ENCODE measurements at places on chromosomes 7 and 10.
A peak's percentile ranks its signal among the peaks of the same experiment; 100 is the strongest.

GRCh38 chr10:33800545-33800944 lies 466.1 kb upstream of the NRP1 start:
- no peak overlapping the region for H3K4me3 ChIP-seq
- H3K36me3 ChIP-seq = no peaks in the 10 kb centered on the region
- H3K27ac ChIP-seq = no peak overlapping the region
- peaks cover 3% of the 10 kb centered on the region for H3K27me3 ChIP-seq
- DNase-seq = no peak

DNA sequence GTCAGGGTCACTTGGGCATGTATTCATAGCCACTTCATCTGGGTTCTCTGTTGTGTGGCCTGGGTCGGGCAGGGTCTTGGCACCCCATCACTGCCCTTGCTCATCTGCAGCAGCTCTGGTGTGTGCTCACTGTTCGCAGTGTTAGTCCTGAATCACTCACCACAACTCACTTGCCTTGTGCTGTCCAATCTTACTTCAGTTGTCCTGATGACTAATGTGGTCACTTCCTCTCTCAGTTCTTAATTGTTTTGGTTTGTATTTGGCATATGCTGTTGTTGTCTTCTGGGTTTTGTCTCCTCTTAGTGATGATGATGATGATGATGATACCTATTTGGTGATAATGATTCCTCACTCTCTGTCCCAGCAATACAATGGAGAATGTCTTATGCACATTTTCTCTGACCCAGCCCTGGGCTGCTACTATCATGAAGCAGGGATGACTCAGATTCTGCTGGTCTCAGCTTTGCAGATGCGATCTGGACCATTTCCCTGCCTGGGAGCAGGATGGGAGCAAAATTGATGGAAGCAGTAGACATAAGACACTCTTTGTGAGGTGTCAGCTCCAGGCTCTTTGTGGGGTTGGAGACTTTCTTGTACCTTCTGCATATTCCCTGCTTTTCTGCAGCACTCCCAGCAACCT lies 17.0 kb downstream of the ADRA2A start:
- H3K4me3 ChIP-seq = no peak overlapping the region
- H3K4me1 ChIP-seq = no peaks in the 10 kb centered on the region
- H3K27me3 ChIP-seq = peaks cover 2% of the 10 kb centered on the region
- no peaks in the 10 kb centered on the region for H3K36me3 ChIP-seq
- no peak for DNase-seq
- no peak overlapping the region for H3K27ac ChIP-seq

GRCh38 chr10:11480687-11481086 lies 130.8 kb downstream of the USP6NL start:
- no peaks in the 10 kb centered on the region for H3K27me3 ChIP-seq
- H3K4me1 ChIP-seq = peaks cover 8% of the 10 kb centered on the region
- no peak overlapping the region for H3K27ac ChIP-seq
- no peak overlapping the region for H3K4me3 ChIP-seq
- peaks cover 19% of the 10 kb centered on the region for H3K36me3 ChIP-seq
- DNase-seq = no peak

- H3K4me3 ChIP-seq = no peak overlapping the region
- DNase-seq = no peak
- peaks cover 13% of the 10 kb centered on the region for H3K27me3 ChIP-seq
- H3K36me3 ChIP-seq = peaks cover 14% of the 10 kb centered on the region
Measured at GRCh38 chr7:158976468-158976848, 120.1 kb downstream of the DYNC2I1 start.

DNA sequence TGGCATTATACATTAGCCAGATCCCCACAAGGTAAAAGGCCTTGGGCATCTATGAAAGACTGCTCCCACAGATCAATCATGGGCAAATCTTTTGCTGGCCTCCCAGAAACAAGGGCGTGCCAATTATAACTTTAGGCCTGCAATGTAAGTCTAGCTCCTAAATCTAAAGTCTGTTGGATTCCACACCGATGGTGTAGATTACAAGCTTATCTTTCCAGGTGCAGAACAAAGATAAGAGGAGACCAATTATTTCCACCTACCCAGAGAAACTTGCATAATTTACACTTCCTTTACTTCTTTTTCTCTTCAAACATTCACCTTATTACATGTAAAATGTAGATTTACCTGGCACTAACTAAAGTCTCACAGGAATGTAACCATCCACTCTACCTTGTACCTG lies 713.1 kb downstream of the SUGCT start:
- H3K27ac ChIP-seq = no peak overlapping the region
- peaks cover 5% of the 10 kb centered on the region for H3K4me1 ChIP-seq
- no peak for DNase-seq
- H3K27me3 ChIP-seq = no peaks in the 10 kb centered on the region

DNA sequence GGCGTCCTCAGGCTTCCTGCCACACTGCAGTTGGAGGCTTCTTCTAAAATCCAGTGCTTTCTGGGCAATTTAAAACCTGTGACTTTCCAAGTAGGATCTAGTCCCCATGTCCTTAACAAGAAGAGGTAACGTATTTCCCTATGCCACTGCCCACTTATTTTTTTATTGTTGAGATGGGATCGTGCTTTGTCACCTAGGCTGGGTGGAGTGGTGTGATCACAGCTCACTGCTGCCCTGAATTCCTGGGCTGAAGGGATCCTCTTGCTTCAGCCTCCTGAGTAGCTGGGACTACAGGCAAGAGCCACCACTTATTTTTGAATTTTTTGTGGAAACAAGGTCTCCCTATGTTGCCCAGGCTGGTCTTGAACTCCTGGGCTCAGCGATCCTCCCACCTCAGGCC lies 63.4 kb downstream of the DAGLB start:
- H3K4me1 ChIP-seq = peaks cover 43% of the 10 kb centered on the region
- peak overlapping the region; percentile 67 for H3K27ac ChIP-seq
- H3K4me3 ChIP-seq = no peak overlapping the region
- DNase-seq = no peak

DNA sequence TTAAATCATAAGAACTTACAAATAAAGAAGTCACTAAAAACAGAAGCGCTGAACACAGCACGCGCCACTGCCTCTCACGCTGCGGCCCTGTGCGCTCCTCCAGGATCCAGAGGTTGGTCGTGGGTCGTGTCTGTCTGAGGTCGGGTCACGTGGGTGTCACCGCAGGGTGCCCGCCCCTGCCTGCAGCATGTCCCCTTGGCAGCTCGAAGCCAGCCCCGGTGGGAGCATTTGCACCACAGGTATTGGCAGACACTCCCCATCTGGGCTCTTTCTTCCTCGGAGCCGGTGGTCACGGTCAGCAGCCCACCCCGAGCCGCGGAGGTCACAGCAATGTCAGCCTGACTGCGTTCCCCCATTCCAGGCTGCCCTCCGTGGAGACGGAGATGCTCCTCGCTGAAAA lies 88.6 kb downstream of the PDGFA start:
- no peaks in the 10 kb centered on the region for H3K4me1 ChIP-seq
- DNase-seq = no peak
- H3K4me3 ChIP-seq = no peak overlapping the region
- peaks cover 5% of the 10 kb centered on the region for H3K27me3 ChIP-seq
- no peaks in the 10 kb centered on the region for H3K36me3 ChIP-seq

DNA sequence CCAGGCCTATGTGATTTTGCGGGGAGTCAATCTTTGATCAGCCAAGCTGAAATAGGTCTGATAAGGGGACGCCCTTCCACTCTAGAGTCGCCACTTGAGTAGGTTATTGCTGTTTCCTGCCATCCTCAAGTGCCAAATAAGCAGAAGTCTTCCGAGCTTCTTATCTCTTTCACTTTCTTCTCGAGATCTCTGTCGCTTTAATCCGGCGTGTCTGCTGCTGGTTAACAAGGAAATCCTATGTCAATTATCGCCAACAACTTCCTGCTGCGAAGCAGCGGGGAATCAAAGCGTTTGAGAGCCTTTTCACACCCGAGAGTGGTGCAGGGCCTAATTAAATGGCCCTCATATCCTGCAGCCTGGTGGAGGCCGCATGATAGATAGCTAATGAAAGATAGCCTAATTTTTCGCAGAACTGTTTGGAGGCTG lies 215.9 kb downstream of the RAB11FIP2 start:
- H3K27ac ChIP-seq = no peak overlapping the region
- no peak overlapping the region for H3K4me3 ChIP-seq
- H3K36me3 ChIP-seq = no peaks in the 10 kb centered on the region
- H3K27me3 ChIP-seq = no peaks in the 10 kb centered on the region

DNA sequence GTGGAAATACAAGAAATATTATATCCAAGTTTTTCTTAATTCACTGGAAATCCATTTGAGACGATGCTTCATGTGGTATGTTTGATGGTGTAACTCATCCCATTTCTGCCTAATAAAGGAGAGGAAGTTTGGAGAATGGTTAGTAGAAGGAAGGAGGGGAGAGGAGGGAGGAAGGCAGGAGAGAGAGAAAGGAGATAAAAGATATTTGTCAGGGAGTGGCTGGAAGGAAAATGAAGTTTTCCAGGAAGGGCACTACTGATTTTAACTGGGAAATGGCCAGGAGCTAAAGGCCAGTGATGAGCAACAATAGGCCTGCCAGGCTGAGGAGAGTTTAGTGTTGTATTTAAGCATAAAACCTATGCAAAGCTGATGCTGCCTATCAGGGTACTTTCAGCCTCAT lies 182.0 kb downstream of the STK31 start:
- no peaks in the 10 kb centered on the region for H3K36me3 ChIP-seq
- H3K27ac ChIP-seq = no peak overlapping the region
- no peak for DNase-seq
- H3K27me3 ChIP-seq = no peaks in the 10 kb centered on the region
- no peaks in the 10 kb centered on the region for H3K4me1 ChIP-seq
- H3K4me3 ChIP-seq = no peak overlapping the region

GRCh38 chr10:79142522-79143309 lies 74.0 kb downstream of the ZMIZ1 start:
- H3K4me3 ChIP-seq = no peak overlapping the region
- H3K36me3 ChIP-seq = peaks cover 23% of the 10 kb centered on the region
- peaks cover 43% of the 10 kb centered on the region for H3K4me1 ChIP-seq
- peaks cover 17% of the 10 kb centered on the region for H3K27me3 ChIP-seq
- DNase-seq = no peak

DNA sequence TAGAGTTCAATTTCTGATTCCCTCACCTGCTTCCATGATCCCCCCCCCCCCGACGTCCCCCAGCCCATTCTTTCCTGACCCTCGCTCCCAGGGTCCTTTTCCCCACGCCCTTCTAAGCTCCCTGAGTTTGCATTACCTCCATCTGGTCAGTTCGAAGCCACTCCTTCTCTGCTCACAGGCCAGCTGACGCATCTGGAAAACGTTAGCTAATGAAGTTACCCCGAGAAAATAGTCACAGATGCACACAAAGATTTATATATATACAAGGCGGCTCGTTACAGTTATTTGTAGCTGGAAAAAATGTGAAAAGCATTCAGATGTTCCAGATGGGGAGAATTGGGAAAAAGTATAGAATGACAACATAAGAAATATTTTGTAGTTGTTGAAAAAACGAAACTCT lies 630.0 kb upstream of the FOXK1 start:
- no peaks in the 10 kb centered on the region for H3K36me3 ChIP-seq
- no peak for DNase-seq
- no peak overlapping the region for H3K4me3 ChIP-seq
- no peak overlapping the region for H3K27ac ChIP-seq
- H3K27me3 ChIP-seq = no peaks in the 10 kb centered on the region
- no peaks in the 10 kb centered on the region for H3K4me1 ChIP-seq

- H3K36me3 ChIP-seq = no peaks in the 10 kb centered on the region
- peak; percentile 2 for DNase-seq
- no peak overlapping the region for H3K27ac ChIP-seq
- peaks cover 2% of the 10 kb centered on the region for H3K27me3 ChIP-seq
Measured at GRCh38 chr7:371779-372545, 82.0 kb downstream of the FOXL3 start.

GRCh38 chr7:50650057-50650664 lies 85.0 kb upstream of the DDC start:
- no peak for DNase-seq
- peaks cover 1% of the 10 kb centered on the region for H3K27me3 ChIP-seq
- H3K4me3 ChIP-seq = no peak overlapping the region
- H3K27ac ChIP-seq = peak overlapping the region; percentile 64
- H3K36me3 ChIP-seq = peaks cover 34% of the 10 kb centered on the region
- peaks cover 31% of the 10 kb centered on the region for H3K4me1 ChIP-seq

DNA sequence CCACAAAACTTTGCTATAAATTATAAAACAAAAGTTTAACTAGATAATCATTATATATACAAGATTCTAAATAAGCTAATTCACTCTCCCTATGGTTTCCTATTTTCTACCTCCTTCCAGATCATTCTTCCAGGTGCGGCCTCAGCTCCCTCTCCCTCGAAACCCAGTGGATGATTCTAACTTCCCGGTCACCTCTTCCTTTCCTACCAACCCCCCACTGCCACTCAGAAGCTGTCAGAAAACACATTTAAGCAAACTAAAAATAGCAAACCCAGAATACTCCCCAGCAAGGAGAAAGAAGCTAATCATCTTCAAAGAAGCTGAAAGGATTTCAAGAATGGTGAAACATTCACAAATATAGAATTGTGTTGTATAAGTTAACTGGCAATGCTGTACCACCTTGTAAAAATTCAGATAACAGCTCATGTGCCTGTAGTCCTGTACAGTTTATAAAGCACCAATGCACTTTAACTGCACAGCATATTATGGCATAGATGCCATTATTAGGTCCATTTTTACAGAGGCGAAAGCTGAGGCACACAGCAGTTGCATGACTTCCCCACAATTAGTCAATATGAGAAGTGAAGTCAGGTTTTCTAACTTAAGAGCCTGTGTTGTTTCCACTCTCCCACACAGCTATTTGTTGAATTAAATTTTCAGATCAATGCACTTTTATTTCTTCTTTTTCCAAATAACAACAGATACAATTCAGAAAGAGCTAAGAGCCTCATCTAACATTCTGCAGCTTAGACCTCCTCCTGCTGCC lies 13.7 kb upstream of the DNTT start:
- peaks cover 3% of the 10 kb centered on the region for H3K4me1 ChIP-seq
- no peaks in the 10 kb centered on the region for H3K36me3 ChIP-seq
- H3K27me3 ChIP-seq = no peaks in the 10 kb centered on the region

DNA sequence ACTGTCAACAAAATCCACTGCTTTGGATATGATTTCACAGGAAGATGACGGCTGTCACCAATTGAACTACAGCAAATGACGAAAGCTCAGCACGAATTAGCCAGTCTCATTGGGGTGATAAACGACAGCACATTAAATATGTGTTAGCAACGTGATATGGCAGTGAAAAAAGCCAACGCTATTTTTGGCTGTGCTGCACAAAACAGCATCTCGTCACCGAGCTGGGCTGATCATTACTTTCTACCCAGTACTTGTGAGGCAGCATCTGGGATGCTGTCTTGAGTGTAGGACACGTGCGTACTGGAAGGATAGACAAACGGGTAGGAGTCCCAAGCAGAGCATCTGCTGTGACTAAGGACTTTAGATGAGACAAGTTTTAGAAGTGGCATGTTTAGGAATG lies 138.3 kb downstream of the EXOC4 start:
- peaks cover 3% of the 10 kb centered on the region for H3K4me1 ChIP-seq
- no peak overlapping the region for H3K4me3 ChIP-seq
- DNase-seq = no peak
- no peaks in the 10 kb centered on the region for H3K36me3 ChIP-seq
- no peak overlapping the region for H3K27ac ChIP-seq

- DNase-seq = no peak
- no peak overlapping the region for H3K27ac ChIP-seq
- no peaks in the 10 kb centered on the region for H3K36me3 ChIP-seq
Measured at GRCh38 chr10:58666024-58666423, 153.4 kb downstream of the BICC1 start.
